CD4-positive, alpha-beta T cell treated with Interleukin-6 for 4 hours (primary cell): ENCODE measurements at places on chromosomes 1 and 21.

- no peak for DNase-seq
Observed at GRCh38 chr1:67594764-67595163, 90.2 kb upstream of the GADD45A start.

GRCh38 chr1:206766251-206766856, 4.2 kb upstream of the IL19 start:
- DNase-seq, result peak; percentile 77

- DNase-seq, result no peak
Observed at GRCh38 chr1:116832932-116833578, 76.7 kb upstream of the PTGFRN start.

DNA sequence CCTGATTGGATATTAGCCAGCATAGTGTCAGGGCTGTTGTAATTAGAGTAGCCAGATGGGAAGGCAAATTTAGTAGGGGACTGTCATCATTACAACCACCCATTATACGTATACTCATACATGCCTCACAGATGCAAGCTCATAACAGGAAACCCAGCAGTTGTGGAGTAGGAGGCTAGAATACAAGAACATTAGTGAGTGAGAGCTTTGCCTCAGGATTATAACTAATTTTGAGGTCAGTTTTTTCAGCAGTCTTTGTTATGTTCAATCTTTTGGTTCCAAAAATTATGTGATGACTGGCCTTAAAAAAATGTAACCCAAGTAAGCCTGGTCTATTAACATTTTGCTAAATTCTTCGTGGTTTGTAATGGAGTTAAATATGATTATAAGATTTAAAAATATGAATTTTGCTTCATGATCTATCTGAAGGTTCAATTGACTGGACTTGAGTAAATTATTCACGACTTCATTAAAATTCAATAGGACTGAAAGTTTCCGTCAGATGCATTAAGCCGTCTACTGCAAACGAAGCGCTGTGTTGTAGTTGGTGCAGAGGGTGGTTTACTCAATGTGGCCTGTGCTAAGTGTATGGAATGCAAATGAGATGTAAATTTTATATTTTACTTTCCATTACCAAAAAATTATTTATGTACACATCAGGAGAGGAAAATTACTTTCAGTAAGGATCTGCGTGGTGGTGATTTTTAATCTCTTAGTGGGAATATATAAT, 48.8 kb downstream of the KCNK1 start:
- no peak for DNase-seq

DNA sequence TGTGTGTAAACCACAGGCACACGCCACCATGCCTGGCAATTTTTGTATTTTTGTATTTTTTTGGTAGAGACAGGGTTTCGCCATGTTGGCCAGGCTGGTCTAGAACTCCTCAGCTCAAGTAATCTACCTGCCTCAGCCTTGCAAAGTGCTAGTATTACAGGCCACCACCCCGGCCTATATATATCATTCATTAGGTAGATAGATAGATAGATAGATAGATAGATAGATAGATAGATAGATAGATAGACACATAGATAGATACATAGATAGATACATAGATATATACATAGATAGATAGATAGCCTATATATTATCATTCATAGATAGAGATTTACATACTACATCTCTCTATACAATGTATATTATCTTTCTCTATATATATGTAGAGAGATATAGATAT, 46.0 kb downstream of the VANGL1 start:
- DNase-seq, result no peak

DNA sequence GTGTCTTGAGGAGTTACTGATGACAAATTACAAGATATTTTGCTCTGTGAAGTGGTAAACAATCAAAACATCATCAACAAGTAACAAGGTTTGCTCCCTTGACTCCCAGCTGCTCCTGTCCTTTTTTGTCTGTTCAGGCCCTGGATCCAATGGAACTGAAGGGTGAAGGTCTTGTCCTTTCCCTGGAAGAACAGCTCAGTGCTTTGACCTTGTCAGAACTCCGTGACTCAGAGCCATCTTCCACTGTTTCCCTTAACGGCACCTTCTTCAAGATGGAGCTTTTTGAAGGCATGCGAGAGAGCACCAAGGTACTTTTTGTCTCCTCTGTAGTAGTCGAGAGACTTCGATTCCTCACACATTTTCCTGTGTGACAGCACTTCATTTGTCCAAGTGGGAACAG, 29.0 kb downstream of the TRIM45 start:
- DNase-seq, result no peak
